ENCODE measurements at places on chromosomes 4 and X. TPM values are rescaled to one million over a fixed set of nuclear protein-coding genes. Genes with fewer than 3 reads are reported as not detected.

GRCh38 chrX:41377624-41378023 is 43.7 kb downstream of the DDX3X start:
- no peaks in the 10 kb centered on the region for H3K27me3 ChIP-seq
- H3K4me1 ChIP-seq: no peaks in the 10 kb centered on the region
- no peak for DNase-seq
- H3K4me3 ChIP-seq: no peak overlapping the region

F8 gene
- 49.7 TPM for total RNA-seq

DNA sequence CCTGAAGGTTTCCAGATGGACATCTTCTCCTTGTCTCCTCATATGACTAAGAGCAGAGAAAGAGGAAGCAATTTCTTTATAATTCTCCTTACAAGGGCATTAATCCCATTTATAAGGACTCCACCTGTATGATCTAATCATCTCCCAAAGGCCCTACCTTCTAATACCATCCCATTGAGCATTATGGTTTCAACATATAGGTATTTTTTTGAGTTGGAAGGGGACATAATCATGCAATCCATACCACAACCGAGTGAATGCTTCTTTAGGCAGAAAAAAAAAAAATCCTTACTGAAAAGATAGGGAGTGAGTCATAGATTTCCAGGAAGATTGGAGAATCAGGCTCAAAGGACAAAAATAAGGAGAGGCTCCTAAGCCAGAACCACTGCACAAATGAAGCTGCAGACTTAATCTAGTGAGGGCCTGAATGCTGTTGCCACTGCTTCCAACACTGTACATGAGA is 312.5 kb upstream of the HS3ST1 start:
- H3K36me3 ChIP-seq: no peaks in the 10 kb centered on the region
- no peaks in the 10 kb centered on the region for H3K27me3 ChIP-seq
- no peak overlapping the region for H3K4me3 ChIP-seq
- DNase-seq: no peak

- no peaks in the 10 kb centered on the region for H3K27me3 ChIP-seq
- H3K4me1 ChIP-seq: no peaks in the 10 kb centered on the region
- no peak overlapping the region for H3K4me3 ChIP-seq
- H3K27ac ChIP-seq: no peak overlapping the region
- DNase-seq: no peak
Measured at GRCh38 chrX:42237956-42238355, 314.6 kb upstream of the CASK start.

GPAT3 gene
- 44.2 TPM for total RNA-seq

DNA sequence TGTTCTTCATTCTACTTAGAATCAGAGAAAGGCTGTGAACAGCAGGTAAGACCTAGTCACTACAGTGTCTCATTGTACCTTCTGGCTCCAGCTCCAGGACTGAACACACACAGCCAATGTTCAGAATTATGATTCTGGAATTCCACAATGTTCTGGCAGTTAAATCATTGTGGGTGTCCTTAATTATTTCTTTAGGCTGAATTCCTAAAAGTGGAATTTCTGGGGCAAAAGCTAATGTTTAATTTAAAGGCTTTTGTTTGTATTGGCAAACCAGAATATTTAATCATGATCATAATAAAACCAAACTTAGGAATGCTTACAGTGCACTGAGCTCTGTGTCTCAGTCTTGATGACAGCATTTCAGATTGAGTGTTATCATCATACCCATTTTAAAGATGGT is 67.0 kb upstream of the FAT1 start:
- no peaks in the 10 kb centered on the region for H3K27me3 ChIP-seq
- H3K36me3 ChIP-seq: no peaks in the 10 kb centered on the region
- no peak overlapping the region for H3K4me3 ChIP-seq
- H3K27ac ChIP-seq: no peak overlapping the region

- no peak for DNase-seq
- no peak overlapping the region for H3K4me3 ChIP-seq
- H3K27ac ChIP-seq: no peak overlapping the region
- no peaks in the 10 kb centered on the region for H3K27me3 ChIP-seq
- peaks cover 2% of the 10 kb centered on the region for H3K36me3 ChIP-seq
Measured at GRCh38 chr4:81421346-81422218, 50.1 kb downstream of the RASGEF1B start.

- no peaks in the 10 kb centered on the region for H3K27me3 ChIP-seq
- H3K4me3 ChIP-seq: no peak overlapping the region
- H3K36me3 ChIP-seq: peaks cover 5% of the 10 kb centered on the region
Measured at GRCh38 chr4:148052448-148052847, 320.6 kb downstream of the ARHGAP10 start.

GRCh38 chrX:153421856-153422255 is 10.6 kb downstream of the ZFP92 start:
- H3K4me1 ChIP-seq: peaks cover 4% of the 10 kb centered on the region
- H3K27ac ChIP-seq: no peak overlapping the region
- no peaks in the 10 kb centered on the region for H3K36me3 ChIP-seq
- no peak for DNase-seq

GRCh38 chrX:7159149-7159861 is 11.4 kb upstream of the PUDP start:
- no peaks in the 10 kb centered on the region for H3K27me3 ChIP-seq
- H3K27ac ChIP-seq: no peak overlapping the region
- H3K4me1 ChIP-seq: no peaks in the 10 kb centered on the region
- H3K4me3 ChIP-seq: no peak overlapping the region
- DNase-seq: no peak

GRCh38 chrX:18793601-18794089 is 86.2 kb downstream of the PPEF1 start:
- DNase-seq: no peak
- H3K36me3 ChIP-seq: no peaks in the 10 kb centered on the region
- no peak overlapping the region for H3K4me3 ChIP-seq
- H3K27me3 ChIP-seq: no peaks in the 10 kb centered on the region

DDX53 gene
- not detected for total RNA-seq

GRCh38 chr4:83664071-83664470 is 128.2 kb downstream of the GPAT3 start:
- no peaks in the 10 kb centered on the region for H3K36me3 ChIP-seq
- H3K4me3 ChIP-seq: no peak overlapping the region
- DNase-seq: no peak
- H3K27me3 ChIP-seq: peaks cover 6% of the 10 kb centered on the region
- H3K4me1 ChIP-seq: no peaks in the 10 kb centered on the region

DNA sequence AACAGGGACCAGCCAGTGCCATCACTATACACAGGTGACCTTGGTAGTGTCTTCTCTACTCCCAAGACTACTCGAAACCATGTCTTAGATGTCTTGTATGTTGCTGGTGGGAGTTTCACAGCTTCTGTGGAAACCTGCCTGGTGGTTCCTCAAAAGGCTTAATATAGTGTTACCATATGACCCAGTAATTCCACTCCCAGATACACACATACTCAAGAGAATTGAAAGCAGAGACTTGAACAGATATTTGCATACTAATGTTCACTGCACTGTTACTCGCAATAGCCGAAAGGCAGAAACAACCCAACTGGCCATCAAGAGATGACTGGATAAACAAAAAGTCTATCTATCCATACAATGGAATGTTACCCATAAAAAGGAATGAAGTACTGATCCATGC is 3.1 kb downstream of the TFDP3 start:
- no peak overlapping the region for H3K27ac ChIP-seq
- H3K27me3 ChIP-seq: no peaks in the 10 kb centered on the region
- no peaks in the 10 kb centered on the region for H3K4me1 ChIP-seq
- H3K36me3 ChIP-seq: no peaks in the 10 kb centered on the region
- DNase-seq: no peak

GRCh38 chr4:25927361-25928195 is 13.6 kb downstream of the SMIM20 start:
- no peaks in the 10 kb centered on the region for H3K27me3 ChIP-seq
- peak overlapping the region; percentile 69 for H3K27ac ChIP-seq
- no peak overlapping the region for H3K4me3 ChIP-seq
- no peak for DNase-seq
- H3K4me1 ChIP-seq: peaks cover 48% of the 10 kb centered on the region

NAP1L3 gene
- 7.0 TPM for total RNA-seq
